ENCODE measurements at places on chromosomes 6 and 20.

DNA sequence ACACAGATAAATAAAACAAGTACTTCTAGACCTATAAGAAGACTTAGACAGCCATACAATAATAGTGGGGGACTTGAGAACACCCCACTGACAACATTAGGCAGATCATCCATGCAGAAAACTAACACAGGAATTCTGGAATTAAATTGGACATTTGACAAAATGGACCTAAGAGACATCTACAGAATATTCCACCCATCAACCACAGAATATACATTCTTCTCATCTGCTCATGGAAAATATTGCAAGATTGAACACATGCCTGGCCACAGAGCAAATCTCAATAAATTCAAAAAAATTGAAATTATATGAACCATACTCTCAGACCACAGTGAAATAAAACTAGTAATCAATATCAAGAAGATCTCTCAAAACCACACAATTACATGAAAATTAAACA, 44.3 kb upstream of the KIAA1586 start:
- no peak for DNase-seq

DNA sequence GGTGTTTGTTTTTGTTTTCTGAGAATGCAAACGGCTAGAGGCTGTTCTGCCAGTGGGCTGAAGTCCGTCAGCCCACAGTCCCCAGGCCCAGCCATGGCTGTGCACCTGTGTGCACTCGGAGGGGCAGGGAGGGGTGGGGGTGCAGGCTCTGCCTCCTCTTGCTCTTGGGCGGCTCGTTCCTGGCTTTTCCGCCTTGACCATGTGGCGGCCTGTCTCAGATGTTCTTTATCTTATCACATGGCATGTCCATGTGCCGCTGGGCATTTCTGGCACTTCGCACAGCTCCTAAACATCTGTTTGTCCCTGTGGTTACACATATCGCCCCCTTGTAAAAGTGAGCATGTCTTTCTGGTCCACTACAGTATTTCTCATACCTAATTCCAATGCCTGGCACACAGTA, 137.0 kb downstream of the CDH4 start:
- no peak for DNase-seq

DNA sequence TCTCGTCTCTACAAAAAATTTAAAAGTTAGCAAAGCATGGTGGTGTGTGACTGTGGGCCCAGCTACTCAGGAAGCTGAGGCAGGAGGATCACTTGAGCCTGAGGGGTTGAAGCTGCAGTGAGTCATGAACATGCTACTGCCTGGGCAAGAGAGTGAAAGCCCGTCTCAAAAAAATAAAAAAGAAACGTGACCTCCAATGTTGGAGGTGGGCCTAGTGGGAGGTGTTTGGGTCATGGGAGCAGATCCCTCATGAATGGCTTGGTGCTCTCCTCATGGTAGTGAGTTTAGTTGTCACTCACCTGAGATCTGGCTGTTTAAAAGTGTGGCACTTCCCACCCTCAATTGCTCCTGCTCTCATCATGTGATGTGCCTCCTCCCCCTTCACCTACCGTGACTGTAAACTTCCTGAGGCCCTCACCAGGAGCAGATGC, 24.3 kb downstream of the RBL1 start:
- DNase-seq, result no peak

- DNase-seq, result peak; percentile 7
These were observed 728 bp upstream of the TRIM39 start for GRCh38 chr6:30325873-30326525.

DNA sequence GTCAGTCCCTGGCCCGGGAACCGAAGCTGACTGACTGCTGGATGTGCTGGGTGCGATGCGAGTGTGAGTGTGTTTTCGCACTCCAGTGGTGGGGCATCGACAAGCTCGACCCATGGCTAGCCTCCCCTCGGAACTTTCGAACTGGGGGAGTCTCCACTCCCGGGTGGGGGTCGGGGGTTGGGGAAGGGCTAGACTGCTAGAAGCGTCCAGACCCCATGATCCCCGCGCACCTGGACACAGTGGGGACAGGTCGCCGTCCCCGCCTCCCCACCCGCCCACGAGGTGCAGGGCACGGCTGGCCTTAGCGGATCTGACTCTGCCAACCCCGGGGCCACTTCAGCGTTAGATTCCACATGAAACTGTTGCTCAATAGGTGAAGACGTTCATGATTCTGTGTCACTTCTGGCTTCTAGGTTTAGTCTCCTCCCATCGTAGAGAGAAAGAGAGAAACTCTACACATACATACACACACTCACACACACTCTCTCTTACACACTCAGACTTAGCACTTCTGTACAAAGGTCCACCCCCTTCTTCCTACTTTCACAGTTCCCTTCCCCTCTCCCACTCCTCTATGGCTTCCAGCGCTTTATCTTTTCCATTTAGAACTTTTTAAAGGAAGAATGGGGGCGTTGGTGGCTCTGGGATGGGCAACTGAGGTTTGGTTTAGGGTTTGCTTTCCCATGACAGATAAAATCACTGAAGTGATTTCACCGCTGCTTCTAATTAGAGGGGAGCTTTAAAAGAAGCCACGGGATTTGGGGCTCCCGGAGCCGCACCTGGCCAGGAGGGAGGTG, 5.1 kb upstream of the TFAP2A start:
- DNase-seq, result no peak

DNA sequence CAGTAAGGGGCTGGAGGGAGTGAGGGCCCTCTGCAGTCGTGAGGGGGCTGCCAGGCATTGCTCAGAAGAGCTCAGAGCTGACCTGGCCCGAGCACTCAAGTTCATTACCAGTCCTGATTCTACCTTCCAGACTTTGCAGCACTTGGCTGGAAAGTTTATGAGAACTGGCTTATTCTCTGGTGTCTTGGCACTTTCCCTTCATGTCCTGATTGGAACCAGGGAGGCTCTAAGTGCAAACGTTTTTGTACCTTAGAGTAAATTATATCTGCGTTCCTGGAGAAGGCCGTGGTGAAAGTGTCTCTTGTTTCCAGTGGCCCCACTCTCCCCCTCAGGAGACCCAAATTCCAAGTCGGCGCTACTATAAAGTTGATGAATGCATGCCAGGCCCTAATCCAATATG, 402.3 kb downstream of the CDC5L start:
- no peak for DNase-seq

DNA sequence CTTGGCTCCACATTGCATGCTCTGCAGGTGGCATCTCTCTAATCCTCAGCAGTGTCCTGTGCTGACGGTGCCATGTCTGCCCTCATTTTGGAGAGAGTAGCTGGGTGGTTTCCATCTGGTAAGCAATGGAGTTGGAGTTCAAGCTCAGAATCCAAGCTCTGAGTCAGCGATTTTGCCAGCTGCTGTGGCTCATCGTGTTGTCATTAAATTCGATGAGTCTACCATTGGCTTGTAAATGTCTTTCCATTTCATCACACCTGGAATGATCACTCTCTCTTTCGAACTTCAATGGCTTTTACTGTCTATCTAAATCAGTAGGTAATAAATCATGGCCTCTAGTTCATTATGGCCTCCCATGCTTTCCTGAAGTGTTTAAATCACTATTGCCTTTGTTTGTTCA, 378.5 kb upstream of the TSHZ2 start:
- no peak for DNase-seq

GRCh38 chr6:157814883-157815282, 8.2 kb upstream of the SNX9 start:
- no peak for DNase-seq

DNA sequence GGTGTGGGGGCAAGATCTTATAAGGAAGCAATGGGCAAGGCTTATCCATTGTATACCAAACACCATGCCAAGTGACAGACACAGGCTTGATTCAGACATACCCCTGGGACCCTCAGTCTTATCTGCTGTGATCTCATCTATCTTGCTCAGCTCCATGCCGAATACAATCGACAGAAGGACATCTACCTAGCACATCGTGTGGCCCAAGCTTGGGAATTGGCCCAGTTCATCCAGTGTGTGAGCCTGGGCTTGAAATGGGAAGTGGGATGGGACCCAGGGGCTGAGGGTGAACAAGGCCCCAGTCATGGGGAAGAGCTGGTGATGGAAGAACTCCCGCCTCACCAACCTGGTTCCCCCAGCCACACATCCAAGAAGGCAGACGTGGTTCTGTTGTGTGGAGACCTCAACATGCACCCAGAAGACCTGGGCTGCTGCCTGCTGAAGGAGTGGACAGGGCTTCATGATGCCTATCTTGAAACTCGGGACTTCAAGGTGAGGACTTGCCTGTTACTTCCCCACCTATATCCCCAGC, 1.9 kb downstream of the SMPD2 start:
- DNase-seq, result no peak

- DNase-seq, result no peak
These were observed 240.9 kb upstream of the BTBD3 start for GRCh38 chr20:11676630-11677287.

GRCh38 chr6:116102873-116103272, 2.2 kb downstream of the NT5DC1 start:
- no peak for DNase-seq

GRCh38 chr20:50001784-50002311, 19.1 kb downstream of the SNAI1 start:
- DNase-seq, result no peak

DNA sequence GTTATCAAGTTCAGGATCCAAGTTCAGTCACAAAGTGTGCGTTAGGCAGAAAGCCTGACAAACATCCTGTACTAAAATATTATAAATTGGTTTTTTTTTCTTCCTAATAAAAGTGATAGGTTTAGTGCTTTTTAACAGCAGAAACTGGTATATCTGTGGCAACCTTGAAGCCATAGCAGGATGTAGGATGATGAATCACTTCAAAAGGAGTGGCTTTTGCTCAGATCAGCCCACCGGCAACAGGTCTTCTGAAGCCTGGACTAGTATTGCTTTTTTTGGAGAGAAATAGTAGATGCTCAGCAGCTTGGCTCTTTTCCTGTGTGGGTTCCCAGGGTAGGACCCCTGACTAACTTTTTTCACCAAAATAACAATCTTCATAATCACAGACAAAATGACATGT, 190.8 kb downstream of the EPM2A start:
- no peak for DNase-seq

DNA sequence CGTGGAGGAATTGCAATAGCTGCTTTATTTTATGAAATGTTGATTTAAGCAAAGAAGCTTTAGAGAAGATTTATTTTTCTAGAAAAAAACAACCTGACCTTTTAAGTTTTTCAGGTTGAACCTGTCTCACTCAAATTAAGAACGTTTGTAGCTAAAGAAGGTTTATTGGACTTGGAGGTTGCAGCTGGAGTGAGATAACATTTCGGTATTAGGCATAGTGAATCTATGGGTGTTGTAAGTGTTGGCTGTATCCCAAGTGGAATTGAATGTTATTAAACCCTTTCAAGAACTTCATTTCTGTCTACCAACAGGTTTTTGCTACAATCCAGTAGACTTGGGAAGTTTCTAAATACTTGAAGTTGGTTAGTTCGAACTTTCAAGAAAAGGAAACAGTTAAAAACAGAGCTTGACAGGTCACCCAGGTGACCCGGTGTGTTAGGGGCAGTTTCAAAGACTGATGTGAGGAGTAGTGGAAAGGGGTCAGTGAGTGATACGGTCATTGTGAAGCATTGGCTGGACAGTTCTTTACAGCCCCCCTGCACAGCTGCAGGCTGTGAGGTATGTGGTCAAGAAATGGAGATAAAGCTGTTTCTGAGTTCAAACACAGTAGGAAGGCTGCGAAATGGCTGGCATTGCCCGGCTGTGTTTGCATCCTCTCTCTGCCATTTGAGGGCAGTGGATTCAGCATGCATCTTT, 2.4 kb upstream of the TBCC start:
- no peak for DNase-seq

- no peak for DNase-seq
These were observed 13.1 kb downstream of the CDC5L start for GRCh38 chr6:44400572-44400971.

DNA sequence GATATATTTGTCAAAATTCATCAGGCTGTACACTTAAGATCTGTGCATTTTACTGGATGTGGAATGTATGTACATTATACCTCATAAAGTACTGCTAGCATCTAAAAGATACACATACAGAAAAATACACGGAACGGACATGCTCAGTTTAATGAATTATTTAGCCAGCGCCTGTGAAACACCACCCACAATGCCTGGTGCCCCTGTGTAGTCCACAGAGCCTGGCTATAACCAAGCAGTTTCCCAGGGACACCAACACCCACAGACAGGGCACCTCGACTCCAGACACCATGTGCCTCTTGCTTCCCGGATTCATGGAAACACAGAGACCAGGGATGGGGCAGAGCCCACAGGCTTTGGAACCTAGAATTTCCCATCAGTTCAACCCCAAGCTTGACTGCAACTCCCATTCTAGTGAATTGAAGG, 17.4 kb upstream of the ARMC12 start:
- DNase-seq, result no peak

DNA sequence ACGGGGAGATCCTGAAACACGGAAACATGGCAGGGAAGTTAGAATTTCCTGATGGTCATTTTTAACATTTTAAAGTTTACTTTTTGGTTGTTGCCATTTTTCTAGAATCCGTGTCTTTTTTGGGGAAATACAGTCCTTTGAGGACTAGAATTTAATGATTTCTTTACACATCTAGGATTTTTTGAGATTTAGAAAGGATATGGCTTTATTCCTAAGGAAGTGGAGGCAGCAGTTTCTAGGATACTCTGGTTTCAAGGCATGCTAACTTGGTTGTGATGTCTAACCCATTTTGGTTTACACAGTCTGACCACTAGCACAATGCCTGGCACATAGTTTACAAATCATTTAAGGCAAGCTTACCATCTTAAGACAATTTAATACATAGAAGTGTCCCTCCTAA, 1.1 kb upstream of the ZBTB2 start:
- no peak for DNase-seq

GRCh38 chr20:44705364-44706094, 9.6 kb upstream of the CCN5 start:
- DNase-seq, result no peak

GRCh38 chr6:43097098-43097489, 21.0 kb downstream of the PTK7 start:
- no peak for DNase-seq

GRCh38 chr6:134339216-134339615, 21.3 kb upstream of the SGK1 start:
- DNase-seq, result no peak

GRCh38 chr6:43855247-43855646, 85.2 kb downstream of the VEGFA start:
- DNase-seq, result no peak

GRCh38 chr6:12386816-12387215, 96.7 kb downstream of the EDN1 start:
- no peak for DNase-seq

DNA sequence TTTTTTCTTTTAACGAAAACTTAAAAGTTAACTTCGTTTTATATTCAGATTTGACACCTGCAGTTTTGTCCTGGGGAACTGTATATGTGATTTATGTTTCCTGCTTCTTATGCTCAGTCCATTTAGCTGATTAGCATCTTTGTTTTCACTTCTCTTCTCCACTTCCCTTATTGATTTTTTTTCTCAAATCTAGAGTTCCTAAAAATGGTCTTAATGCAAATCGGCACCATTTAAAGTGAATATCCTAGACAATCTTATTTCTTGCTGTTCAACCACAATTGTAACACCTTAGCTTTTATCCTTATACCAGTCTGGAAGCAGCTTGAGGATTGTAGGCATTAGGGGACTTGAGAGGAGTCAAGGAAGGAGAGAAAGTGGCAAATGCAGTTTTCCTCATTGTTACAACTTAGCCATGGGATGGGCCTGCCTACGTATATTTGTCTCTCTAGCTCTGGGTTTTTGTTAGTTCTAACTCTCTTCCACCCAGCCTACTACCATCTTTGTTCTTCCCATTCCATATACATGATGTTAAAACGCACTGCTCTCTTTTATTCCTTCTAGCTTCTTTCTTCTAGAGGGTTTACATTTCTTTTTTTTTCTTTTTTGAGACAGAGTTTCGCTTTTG, 8.5 kb downstream of the QRSL1 start:
- DNase-seq, result no peak

GRCh38 chr6:106056060-106056745, 29.9 kb upstream of the PRDM1 start:
- no peak for DNase-seq

GRCh38 chr6:67642582-67642981, 992.5 kb upstream of the ADGRB3 start:
- DNase-seq, result no peak

Data from stimulated activated CD4-positive, alpha-beta T cell treated with anti-CD3 and anti-CD28 coated beads, Interleukin-1b, Interleukin-23, amount 100 ng/mL, for 1 hour (primary cell).